ENCODE measurements at places on chromosomes 7 and 10.

DNA sequence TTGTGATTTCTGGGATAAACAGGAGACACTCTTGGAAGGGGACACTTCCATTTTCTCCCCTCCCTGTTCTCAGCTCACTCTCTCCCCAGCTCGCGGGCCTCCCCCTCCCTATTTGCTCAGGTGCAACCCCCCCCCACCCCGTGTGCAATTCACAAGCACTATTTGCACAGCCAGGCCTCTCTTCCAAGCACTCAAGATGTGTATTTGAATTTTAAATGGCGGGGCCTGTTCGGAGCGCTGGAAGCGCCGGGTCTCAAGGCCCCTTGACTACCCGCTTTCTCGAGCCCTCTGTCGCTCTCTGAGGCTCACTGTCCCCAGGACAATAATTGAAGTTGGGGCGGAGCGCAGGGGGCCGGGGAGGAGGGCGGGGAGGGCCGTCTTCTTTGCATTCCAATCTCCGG is 7.8 kb downstream of the SHH start:
- DNase-seq, result no peak

DNA sequence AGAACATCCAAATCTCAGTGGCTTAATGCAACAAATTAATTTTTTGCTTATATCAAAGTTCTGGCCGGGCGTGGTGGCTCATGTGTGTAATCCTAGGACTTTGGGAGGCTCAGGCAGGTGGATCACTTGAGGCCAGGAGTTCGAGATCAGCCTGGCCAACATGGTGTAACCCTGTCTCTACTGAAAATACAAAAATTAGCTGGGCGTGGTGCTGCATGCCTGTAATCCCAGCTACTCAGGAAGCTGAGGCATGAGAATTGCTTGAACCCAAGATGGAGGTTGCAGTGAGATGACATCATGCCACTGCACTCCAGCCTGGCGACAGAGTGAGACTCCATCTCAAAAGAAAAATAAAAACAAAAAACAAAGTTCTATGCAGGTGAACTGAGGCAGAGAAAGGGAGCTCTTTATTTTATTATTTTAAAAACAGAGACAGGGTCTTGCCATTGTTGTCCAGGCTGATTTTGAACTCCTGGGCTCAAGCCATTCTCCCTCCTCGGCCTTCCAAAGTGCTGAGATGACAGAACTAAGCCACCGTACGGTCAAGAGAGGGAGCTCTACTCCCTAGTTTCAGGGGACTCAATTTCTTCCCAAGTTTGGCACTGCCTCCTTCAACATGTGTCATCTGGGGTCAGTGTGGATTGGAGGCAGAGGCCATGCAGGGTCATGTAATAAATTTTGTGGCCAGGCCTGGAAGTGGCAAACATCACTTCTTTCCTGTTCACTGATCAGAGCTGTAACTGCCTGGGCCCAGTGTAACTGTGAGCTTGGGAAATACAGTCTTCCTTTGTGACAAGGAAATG is 2.4 kb downstream of the ADCK2 start:
- DNase-seq, result no peak

- no peak for DNase-seq
Measured at GRCh38 chr7:24395512-24395911, 111.5 kb downstream of the NPY start.

DNA sequence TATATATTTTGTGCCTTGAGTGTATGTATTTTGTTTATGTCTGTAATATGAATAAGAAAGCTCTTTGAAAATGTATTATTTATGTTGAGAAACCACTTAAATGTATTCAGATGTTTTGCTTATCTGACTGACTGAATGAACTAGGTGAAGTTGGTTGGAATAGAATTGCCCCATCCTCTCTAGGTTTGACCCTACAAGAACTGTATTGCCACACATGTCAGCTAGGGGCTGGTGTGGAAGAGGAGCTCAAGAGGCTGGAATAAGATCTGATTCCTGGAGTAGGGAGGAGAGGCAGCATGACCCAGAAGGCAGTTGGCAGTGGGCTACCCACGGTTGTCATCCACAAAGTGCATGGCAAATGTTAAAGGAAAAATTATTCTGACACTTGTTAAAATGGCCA is 9.1 kb downstream of the SSMEM1 start:
- DNase-seq, result no peak

DNA sequence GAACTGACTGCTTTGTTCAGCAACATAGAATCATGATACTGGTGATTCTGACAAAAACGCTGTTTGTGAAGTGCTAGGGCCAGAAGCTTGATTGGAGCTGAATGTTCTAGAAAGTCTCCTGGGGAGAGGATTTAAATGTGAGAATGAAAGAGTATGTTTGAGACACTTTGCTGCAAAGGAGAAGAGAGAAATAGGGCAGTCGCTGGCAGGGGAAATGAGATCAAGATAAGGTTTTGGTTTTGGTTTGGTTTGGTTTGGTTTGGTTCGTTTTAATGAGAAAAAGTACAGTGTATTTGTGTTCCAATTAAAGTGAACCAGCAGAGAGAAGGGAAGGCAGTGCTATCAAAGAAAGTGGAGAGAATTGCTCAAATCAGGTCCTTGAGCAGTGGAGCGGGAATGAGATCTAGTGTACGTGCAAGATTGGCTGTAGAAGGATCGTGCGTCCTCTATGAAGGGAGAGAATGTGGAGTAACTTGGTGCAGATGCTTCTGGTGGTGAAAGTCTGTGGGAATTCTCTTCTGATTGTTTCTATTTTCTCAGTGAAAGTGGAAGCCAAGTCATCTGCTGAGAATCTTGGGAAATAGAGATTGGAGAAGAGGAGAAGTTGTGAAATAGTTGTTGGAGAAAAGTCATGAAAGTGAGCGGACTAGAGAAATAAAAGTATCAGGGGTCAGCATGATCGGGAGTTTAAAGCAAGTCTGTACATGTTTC is 270.5 kb downstream of the CCDC3 start:
- DNase-seq, result no peak

DNA sequence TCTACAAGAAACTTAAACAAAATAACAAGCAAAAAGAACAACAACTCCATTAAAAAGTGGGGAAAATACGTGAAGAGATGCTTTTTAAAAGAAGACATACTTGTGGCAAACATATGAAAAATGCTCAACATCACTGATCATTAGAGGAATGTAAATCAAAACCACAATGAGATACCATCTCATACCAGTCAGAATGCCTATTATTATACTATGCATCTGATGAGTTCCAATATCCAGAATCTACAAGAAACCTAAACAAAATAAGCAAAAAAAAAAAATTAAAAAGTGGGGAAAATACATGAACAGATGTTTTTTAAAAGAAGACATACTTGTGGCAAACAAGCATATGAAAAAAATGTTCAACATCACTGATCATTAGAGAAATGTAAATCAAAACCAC is 29.6 kb upstream of the AKR1C3 start:
- no peak for DNase-seq

GRCh38 chr10:86066696-86067095 is 299.9 kb downstream of the GRID1 start:
- DNase-seq, result no peak

DNA sequence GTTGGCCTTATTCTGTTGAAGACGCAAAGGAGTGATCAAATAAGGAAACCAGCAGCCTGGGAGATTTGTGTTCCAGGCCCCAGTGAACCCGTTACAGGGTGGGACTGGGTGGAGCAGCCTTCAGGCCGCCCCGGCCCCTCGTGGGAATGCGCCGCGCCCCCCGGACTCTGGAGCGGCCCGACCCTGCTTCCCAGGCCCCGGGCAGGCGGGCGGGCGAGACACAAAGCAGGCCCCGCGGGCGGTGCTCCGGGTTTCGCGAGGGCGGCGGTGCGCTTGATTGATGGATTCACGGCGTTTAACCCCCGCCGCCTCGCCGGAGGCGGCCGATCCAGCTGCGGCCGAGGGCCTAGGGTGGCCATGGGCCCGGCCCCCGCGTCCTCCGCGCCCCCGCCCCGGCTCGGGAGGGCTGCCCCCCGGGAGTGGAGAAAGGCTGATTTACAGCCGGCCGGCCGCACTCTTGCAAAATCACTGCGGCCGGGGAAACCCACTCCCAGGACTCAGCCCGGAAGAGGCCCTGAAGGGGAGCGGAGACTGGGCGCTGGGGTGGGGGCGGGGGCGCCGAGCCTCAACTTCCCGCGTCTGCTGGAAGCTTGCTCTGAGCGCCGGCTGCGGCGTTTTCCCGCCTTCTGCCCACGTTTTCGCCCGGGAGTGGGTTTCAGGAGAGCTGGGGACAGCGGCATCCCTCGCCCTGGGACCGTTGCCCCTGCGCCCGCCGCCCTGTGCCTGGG is 299.6 kb upstream of the NFE2L3 start:
- DNase-seq, result no peak

DNA sequence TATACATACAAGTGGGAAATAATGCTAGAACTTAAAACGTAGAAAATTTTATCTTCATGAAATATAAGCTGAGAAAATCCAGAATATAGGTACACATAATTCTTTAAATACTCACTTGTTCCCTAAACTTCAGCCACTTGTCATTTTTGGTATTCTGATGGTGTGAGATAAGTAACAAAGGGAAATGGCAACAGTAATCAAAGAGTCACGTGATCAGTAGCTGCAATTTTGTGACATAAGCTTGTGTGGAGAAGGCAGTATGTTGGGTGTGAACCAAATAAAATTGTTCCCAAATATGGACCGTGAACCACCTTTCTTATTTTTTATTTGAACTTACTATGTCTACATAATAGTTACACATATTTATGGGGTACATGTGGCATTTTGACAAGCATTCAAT is 650.3 kb upstream of the ADARB2 start:
- no peak for DNase-seq

- no peak for DNase-seq
Measured at GRCh38 chr10:116809483-116810119, 39.7 kb upstream of the ENO4 start.

- no peak for DNase-seq
Measured at GRCh38 chr7:102101111-102101551, 185.5 kb upstream of the SH2B2 start.

DNA sequence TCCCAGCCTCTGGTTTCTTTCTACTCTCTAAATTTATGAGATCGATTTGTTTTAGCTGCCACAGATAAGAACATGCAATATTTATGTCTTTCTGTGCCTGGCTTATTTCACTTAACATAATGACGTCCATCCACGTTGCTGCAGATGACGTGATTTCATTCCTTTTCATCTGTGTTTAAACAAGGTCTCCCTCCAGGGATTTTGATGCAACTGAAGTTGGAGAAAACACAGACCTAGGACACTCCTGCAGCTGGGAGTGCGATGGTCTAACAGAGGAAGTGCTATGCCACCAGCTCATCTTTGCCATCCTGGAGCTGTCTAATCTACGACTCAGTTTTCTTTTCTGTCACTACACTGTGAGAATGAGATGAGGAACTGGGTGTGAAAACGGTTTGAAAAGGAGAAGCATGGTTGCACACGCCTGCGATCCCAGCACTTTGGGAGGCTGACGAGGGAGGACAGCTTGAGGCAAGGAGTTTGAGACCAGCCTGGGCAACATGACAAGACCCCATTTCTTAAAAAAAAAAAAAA is 1.5 kb upstream of the KCTD7 start:
- no peak for DNase-seq

- no peak for DNase-seq
Measured at GRCh38 chr10:21458126-21458871, 67.2 kb downstream of the SKIDA1 start.

DNA sequence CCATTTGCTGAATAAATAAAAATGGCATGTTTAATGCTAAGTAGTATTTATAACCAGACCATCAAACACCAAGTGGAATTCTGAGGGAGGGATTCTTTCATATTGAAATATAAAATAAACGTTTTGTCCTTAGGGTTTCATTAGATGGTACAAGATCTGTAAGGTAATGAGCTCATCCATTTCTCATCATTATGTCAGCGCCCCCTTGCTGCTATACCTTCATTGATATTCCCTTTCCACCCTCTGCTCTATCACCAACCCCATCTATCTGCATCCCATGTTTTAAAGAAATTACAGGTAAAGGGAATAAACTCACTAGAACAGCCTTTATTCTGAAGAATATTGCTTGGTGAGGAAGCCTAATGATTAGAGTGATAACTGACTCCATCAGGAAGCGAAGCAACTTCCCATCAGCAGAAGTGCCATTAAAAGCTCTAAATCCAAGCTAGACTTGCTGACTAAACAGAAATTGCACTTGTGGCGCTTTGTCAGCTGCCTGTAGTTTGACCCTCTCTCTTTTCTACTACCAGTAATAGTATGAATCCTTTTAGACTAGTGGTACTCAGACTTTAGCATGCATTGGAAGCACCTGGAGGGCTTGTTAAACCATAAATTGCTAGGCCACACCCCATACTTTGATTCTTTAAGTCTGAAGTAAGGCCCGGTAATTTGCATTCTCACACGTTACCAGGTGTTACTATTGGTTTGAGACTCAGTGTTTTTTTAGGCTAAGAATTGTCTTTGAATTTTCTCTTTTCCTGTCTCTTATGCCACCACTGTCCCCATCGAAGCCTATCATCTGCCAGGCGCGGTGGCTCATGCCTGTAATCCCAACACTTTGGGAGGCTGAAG is 27.5 kb downstream of the ADD3 start:
- DNase-seq, result no peak

DNA sequence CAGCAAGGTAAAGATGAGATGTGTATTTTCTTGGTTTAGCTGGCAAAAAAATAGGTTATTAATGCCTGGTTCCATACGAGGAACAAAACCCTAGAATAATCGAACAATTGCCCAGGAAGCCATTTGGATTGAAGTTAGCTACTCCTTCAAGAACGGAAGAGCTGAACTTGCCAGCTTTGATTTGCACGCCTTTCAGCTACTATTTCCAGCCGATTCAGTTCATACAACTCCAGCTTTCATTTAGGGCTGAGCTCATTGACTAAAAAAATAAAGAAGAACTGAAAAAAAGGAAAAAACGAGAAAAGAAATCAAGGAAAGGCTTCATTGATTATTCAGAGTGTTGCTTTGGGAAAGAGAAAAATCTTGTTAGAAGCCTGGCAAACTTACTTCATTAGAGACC is 60.4 kb downstream of the PTN start:
- no peak for DNase-seq

GRCh38 chr10:89241486-89242344 is 9.9 kb downstream of the LIPA start:
- no peak for DNase-seq

GRCh38 chr7:50182759-50183158 is 89.7 kb upstream of the ZPBP start:
- DNase-seq, result no peak

DNA sequence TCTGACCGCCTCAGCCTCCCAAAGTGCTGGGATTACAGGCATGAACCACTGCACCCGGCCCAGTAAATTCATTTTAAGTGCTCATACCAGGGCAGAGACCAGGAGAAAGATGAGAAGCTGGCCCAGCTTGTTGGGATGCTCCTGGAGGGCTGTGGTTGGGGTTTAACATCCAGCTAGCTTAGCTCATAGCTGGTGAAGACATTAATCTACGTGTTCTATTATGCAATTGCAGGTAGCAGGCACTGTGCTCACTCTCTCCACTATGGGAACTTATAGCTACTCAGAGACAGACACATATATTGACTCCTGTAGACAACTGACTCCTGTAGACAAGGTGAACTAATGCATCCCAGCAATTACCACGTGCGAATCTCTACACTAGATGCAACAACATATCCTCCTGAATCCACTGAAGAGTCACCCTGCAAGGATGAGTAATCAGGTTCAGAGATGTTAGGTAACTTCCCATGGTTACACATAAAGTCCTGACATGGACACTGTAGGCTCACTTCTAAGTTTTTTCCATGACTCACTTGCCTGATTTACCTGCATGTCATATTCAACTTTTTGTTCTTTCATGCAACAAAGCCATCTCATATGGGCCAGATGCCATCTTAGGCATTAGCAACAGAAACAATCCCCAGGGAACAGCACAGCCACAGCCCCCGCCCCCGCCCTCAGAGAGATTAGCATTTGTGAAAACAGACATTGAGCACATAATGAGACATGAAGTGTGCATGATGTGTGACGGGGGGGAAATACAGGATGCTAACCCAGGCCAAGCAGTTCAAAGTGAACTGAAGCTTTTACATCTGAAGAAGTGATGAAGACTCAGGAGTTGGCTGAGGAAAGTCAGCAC is 37.2 kb downstream of the ERLIN1 start:
- no peak for DNase-seq
